ENCODE measurements at places on chromosomes 4 and X.

DNA sequence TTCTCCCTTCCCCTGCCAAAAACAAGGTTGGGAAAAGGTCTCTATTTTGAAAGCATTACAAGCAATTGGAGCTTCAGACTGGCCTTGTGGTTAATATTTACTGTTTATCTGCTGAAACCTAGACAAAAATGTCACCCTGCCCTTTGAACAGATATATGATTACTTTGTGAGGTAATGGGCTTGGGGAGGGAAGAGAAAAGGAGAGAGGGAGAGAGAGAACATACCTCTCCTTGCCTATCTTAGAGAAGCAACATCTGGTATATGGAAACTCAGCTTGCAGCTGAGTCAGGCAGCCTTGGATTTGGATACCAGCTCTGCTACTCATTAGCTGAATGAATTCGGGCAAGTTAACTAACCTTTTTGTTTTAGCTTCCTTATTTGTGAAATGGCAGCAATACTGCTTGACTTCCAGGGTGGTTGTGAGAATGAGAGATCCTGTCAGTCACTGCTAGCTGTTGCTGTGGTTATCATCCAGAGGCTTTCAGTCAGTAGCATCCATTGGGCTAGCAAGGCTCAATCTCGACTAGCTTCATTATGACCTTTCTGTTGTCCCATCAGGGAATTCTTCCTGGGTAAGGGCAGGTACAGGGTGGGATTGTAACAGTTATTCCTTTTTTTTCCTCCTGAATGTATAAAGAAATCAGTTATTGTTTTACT, 41.1 kb downstream of the ZFX start:
- no peak for DNase-seq

DNA sequence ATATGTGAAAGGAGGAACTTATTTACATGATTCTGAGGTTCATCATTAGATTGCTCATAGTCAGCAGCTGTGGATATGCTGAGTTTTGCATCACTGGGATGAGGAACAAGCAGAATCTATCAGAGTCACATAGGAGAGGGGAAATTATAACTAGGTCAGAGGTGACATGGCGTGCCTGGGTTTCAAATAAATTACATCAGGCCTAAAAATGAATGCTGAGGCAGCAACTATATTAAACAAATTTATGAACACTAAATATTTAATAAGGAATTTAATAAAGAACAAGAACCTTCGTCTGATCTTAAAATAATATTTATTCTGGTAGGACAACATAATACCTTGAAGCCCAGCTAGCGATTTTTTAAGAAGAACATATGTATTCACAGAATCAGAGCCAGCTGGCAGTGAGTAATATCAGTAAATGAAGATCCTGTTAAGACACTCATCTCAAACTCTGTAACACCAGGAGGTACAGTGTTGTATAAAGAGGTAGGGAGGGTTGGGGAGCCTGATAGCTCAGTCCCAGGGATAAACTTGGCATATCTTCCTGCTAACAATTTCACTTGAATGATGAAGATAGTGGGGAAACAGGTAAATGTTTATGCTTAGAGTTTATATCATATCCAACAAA, 60.9 kb upstream of the HS3ST1 start:
- DNase-seq = no peak

- no peak for DNase-seq
Observed at GRCh38 chr4:11748164-11748872, 319.6 kb upstream of the HS3ST1 start.

DNA sequence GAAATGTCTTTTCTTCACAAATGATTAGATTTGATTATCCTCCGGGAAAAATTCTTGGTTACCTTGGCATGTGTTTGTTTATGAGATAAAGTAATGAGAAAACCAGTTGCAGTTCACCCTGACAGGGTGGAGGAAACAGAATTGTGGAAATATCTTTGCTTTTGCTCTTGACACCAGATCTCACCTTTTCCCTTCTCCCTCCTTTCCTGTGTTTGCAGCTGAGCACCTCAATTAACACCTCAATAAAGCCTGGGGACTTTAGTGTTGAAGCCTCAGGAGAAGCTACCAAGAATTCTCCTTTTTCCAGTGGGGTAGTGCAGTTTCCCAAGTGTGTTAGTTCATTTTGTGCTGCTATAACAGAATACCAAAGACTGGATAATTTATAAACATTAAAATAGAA, 350.8 kb upstream of the IGFBP7 start:
- no peak for DNase-seq

- DNase-seq = peak; percentile 93
Observed at GRCh38 chrX:153460826-153461225, 9.6 kb downstream of the HAUS7 start.

- no peak for DNase-seq
Observed at GRCh38 chrX:154378059-154378798, 866 bp upstream of the EMD start.

GRCh38 chr4:6071191-6071958, 53.1 kb upstream of the C4orf50 start:
- DNase-seq = no peak

- DNase-seq = no peak
Observed at GRCh38 chr4:108840426-108840975, 77.6 kb upstream of the ETNPPL start.

- peak; percentile 49 for DNase-seq
Observed at GRCh38 chr4:123878976-123879375, 482.4 kb downstream of the SPRY1 start.

- DNase-seq = no peak
Observed at GRCh38 chr4:60945641-60946040, 254.5 kb upstream of the ADGRL3 start.

GRCh38 chrX:23012162-23012561, 12.4 kb downstream of the DDX53 start:
- no peak for DNase-seq

GRCh38 chrX:44871931-44872820, 812 bp upstream of the KDM6A start:
- DNase-seq = no peak

DNA sequence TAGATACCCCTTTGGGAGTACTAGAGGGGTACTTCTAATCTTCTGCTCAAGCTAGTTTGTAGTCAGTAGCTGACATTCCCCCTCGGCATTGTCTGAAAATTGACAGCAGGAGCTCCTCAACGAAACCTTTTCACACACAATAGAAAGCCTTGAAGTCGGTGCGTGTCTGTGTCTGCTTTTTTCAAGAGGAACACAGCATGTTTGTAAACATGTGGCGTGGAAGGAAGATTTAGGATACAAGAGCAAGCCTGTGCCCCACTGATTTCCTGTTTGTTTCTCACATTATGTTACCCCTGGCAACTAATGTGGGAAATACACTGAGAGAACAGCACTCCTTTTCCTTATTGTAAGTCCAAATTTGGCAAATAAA, 252.6 kb downstream of the ANKRD50 start:
- DNase-seq = no peak

DNA sequence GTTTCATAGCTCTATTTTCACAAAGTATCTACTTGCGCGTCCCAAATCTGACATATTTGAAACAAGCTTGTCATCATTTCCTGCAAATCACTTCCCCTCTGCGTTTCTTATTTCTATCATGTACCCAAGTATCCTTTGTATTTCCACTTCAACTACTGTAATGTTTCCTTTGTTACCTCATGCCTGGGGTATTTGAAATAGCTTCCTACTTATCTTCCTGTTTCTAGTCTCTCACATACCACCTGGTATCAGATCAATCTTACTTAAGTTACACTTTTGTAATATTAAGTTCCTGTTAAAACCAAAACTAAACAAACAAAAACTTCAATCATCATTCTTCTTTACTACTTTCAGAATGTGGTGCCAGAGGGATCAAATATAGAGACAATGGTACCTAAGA, 93.6 kb upstream of the SMAD1 start:
- DNase-seq = no peak

Data from posterior cingulate gyrus (tissue), 11 donors.